Urinary bladder (tissue), 4 donors: ENCODE measurements at places on chromosomes 13 and 19. TPM values are rescaled to one million over a fixed set of nuclear protein-coding genes. Genes with fewer than 3 reads are reported as not detected.
A peak's percentile ranks its signal among the peaks of the same experiment; 100 is the strongest.

Gene PLD3
- 133 TPM for total RNA-seq

Gene KLK11
- not detected for total RNA-seq

Gene ERICH4
- not detected for total RNA-seq

Gene VWA8
- 45.9 TPM for total RNA-seq

Gene HSD17B14
- total RNA-seq, result 3.4 TPM

Gene PPP1R13L
- 7.7 TPM for total RNA-seq

Gene ZNF135
- 12.6 TPM for total RNA-seq

Gene PSG6
- total RNA-seq, result not detected

Gene C19orf67
- not detected for total RNA-seq

Gene RGL3
- 2.5 TPM for total RNA-seq

Gene FUT1
- 1.6 TPM for total RNA-seq

Gene WDR62
- total RNA-seq, result 2.3 TPM

GRCh38 chr19:11982526-11982925 lies 17.7 kb downstream of the ZNF763 start:
- DNase-seq, result no peak

DNA sequence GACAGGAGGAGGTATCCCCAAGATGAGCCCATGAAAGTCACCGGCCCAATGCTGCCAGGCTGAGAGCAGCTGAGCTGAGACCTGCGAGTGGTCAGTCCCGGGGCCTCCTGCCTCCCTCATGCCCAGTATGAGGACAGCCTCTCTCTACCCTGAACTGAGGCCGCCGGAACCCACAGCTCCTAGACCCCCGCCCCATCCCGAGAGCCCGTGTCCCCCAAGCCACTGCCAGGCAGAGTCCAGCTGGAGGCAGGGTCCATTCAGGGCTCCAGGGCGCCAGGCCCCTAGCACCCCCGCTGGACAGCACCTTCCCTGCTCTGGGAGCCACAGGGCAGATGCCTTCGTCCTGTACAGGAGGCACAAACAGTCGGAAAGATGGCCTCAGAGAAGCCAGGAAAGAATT lies 38.7 kb downstream of the MLLT1 start:
- DNase-seq, result no peak

- DNase-seq, result no peak
Measured at GRCh38 chr13:113553511-113554332, 30.8 kb upstream of the TFDP1 start.

DNA sequence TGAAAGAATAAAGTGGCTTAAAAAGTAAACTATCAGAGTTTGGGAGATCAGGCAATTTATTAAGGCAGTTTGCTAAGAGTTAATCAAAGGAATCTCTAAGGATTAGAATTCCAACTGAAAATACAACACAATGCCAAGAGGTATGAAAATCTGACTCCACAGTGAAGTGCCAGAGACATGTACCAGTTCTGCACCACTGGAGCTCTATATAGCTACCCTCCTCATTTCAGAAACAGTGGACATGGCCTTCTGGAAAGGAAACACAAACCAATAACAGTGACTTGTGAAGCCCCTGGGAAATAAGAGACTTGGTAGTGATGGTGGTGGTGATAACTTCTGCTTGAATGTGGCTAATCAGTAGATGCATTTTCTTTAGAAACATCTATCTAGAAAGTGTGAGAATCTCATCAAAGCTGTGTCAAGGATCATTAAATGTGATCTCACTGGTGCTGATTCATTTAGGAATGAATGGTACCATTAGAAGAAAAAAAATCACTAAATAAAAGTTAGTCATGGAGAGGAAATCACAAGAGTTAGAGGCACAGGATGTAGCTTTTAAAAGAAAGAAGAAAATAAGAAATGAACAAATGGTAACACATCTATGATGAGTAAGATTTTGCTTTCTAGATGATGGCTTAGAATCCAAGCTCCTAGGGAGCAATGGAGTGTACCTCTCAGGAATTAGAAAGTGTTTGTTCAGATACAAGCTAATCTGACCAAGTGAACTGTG lies 20.1 kb upstream of the N4BP2L1 start:
- DNase-seq, result no peak

GRCh38 chr19:21901861-21902260 lies 65.9 kb upstream of the ZNF43 start:
- DNase-seq, result no peak

GRCh38 chr13:113651511-113652403 lies 6.2 kb downstream of the ATP4B start:
- DNase-seq, result no peak

GRCh38 chr19:51417107-51417809 lies at the start of gene SIGLEC10:
Gene SIGLEC10, minus strand, starts transcription at chr19:51417642. Its CDS starts 61 bp downstream, at chr19:51417581.
- no peak for DNase-seq

GRCh38 chr13:41455725-41456419 lies 1.5 kb upstream of the RGCC start:
- no peak for DNase-seq

DNA sequence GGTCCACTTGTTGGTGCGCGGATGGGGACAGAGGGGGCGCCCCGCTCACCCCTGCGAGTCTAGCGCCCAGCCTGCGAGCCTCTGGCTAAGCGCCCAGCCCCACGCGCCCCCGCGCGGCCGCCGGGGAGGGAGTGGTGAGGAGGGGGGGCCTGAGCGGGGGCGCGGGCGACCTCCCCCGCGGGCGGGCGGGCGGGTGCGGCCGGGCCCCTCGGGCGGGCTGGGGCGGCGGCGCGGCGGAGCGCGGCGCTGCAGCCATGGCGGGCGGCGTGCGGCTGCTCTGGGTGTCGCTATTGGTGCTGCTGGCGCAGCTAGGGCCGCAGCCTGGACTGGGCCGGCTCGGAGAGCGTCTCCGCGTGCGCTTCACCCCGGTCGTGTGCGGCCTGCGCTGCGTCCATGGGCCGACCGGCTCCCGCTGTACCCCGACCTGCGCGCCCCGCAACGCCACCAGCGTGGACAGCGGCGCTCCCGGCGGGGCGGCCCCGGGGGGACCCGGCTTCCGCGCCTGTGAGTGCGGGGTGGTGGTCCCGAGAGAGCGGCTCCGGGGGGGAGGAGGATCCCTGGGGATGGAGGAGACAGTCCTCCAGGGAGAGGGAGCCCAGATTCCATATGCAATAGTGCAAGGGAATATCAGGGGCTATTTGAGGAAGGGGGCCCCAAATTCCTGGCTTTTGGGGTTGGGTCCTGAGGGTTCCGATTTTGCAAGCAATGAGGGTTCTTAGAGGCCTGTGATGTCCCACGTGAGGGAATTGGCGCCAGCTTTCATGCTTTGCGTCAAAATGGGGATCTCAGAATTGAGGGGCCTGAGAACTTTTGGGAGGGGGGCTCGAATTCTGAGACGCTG lies at the start of gene LTBP4:
Gene LTBP4, plus strand, starts transcription at position 236 of the 841 bp plus-strand sequence. Its CDS starts 19 bp downstream, at position 255.
- DNase-seq, result no peak

DNA sequence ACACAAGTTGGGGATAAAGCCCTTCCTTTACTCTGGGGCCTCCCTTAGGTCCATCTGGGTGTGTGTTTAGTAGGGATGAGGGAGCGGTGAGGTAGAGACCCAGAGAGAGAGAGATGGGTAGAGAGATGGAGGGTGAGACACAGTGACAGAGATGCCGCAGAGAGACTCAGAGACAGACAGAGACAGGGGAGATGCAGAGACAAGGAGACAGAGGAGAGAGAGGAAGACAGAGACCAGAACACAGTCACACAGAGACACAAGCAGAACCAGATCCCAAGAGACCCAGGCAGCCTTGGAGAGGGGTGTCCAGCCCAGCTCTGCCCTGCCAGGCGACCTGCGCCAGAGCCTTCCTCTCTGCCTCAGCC lies 2.4 kb downstream of the KLK1 start:
- no peak for DNase-seq

- DNase-seq, result no peak
Measured at GRCh38 chr13:46712524-46712923, 84.4 kb downstream of the ESD start.

DNA sequence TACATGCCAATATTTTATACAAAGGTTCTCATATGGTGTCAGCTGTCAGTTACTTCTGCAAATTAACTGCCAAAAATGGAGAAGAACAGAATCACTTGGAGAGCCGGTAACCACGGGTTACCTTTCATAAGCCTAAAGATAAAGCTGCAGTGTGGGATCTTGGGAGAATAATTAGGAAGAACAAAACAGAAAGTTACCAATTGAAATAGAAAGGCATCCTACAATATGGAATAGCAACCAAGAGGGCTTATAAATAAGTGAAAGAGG lies 74.2 kb downstream of the TSHZ3 start:
- no peak for DNase-seq

- no peak for DNase-seq
Measured at GRCh38 chr13:73136776-73137175, 78.0 kb downstream of the KLF5 start.

DNA sequence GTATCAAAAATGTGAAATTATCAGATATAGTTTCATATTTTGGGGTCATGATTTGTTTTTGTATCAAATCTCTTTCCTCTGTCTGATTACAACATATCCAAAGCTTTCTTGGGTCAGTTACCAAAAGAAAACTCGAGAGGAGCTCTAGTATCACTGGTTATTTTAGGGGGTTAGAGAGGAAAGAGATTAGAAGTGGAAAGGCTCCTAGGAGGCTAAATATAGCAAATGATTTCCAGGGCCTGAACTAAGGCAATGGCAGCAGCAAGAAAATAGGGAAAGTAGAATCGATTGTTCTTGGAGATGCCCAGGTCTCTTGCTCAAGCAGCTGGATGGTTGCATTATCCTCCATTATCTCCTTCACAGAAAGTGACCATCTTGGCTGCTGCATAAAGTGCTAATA lies 72.9 kb downstream of the NHLRC3 start:
- DNase-seq, result no peak

DNA sequence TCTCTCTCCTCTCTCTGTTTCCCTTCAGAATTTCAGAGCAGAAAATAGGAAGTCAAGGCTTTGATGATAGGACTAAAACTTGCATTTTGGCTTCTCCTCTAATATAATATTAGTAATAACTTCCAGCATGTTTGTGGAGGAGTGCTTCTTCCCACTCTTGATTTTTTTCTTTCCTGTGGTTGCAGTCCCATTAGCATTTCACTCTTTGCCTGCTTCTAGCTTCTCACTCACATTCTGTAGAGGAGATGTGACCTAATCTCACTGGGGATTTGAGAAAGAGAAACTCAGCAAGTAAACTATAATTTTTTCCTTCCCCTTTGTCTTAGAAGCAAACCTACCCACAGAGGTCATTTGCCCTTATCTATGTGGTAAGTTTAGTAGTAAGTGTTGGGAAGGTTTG lies 169.4 kb upstream of the HTR2A start:
- no peak for DNase-seq

DNA sequence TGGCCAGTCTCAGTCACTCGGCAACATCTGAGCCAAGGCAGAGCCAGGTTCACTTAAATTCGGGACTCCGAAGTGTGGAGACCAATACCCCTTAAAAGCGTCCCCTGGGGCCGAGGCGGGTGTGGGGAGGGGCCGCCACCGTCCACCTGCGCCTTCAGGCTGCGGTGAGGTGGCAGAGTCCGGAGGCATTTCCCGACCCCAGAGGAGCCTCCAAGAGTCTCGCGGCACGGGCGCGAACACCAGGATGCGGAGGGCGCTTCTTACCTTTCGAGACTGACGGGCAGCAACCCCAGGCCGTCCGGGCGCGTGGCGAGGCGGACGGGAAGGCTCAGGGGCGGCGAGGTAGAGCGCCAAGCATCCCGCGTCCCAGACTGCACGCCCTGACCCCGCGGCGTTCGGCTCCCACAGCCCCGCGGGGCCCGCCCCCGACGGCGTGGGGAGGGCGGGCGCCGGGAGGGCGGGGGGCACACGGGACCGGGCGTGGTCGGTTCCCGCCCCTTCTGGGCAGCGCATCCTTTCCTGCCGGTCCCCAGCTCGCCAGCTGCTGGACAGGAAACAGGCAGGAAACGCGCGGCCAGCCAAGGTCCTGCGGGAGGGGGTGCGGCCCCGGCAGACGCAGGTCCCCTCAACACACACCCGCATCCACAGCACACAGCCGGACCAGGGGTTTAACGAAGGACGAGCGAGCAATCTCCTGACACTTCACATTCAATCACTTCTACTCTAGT lies at the start of gene THSD1:
Gene THSD1, minus strand, starts transcription at position 406 of the 728 bp plus-strand sequence. CDS start 3,572 bp downstream, outside the sequence.
- no peak for DNase-seq

GRCh38 chr19:53977429-53977990 lies 13.9 kb upstream of the CACNG6 start:
- DNase-seq, result peak; percentile 73

DNA sequence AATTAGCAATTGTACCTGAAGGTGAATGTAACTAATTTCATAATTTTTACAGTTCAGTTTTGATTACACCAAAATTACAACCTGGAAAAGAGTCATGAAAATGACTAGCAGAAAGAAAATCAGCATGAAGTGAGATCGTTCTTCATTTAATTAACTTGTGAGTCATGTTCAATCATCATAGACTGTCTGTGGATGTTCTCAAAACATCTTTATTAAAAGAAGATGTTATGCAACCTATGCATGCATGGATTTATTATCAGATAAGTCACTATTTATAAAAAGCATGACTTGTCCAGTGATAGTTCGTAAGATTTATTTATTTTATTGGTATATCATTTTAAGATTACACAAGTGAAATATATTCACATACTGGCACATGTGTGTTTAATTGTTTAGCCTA lies 245.9 kb downstream of the ITGBL1 start:
- no peak for DNase-seq

- no peak for DNase-seq
Measured at GRCh38 chr19:4374498-4375163, 25.7 kb downstream of the SH3GL1 start.

GRCh38 chr19:47309038-47309437 lies 623 bp upstream of the C5AR1 start:
- DNase-seq, result no peak

DNA sequence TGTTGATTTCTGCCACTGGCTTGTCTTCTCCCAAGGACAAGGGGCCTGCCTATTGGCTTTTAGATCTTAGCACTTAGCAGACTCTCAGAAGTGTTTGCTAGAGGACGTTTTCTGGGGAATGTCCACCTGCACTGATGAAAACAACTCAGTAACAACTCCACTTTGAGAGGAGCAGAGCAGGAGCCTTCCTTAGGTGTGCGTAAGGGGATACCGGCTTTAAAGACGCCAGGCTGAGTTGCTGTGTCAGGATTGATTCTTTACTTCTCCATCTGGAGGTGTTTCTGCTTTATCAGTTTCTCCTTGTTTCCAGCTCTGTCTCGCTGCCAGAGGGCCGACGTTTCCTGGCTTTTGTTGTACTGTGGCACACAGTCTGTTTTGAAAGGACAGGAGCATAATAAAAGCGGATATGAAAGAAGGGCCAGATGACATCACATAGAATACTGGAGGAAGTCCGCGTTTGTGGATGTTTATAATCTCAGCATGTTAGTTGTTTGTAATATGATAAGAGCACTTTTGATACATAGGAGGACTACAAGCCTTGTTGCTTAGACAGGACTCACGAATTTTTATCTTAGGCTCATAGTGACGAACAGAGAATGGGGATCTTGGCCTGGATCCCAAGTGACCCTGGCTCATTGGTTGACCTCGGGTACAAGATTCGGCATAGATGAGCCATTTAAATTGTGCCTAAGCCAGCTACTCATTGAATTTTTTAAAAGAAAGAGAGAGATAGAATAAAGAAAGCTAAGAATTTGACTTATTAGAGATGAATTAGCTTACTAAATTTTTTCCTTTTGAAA lies 34.6 kb downstream of the COL4A2 start:
- no peak for DNase-seq

GRCh38 chr13:33204130-33204927 lies 81.2 kb downstream of the STARD13 start:
- no peak for DNase-seq
